ENCODE measurements at places on chromosomes 12 and 14.
A peak's percentile ranks its signal among the peaks of the same experiment; 100 is the strongest.

- DNase-seq: no peak
These were observed 188.3 kb upstream of the BCL2L14 start for GRCh38 chr12:11882301-11883019.

DNA sequence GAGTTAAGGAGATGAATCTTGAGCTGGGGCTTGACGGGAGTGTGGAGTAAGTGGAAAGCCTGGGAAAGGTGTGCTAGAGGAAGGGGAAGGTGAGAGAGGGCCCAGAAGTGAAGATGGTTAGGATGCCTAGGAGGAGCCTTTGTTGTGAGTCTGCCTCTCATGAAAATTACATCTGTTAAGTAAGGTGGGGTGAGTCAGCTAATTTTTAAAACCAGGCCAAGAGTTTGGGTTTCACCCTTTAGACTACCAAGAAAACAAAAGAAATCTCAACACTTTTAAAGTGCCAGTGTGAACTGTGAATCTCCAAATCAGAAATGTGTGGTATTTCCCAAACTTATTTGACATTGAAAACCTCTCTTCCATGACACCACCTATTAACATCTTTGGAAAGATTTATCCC is 185.2 kb downstream of the CRADD start:
- no peak for DNase-seq

GRCh38 chr14:104034976-104035699 is 50.4 kb upstream of the ASPG start:
- DNase-seq: no peak

DNA sequence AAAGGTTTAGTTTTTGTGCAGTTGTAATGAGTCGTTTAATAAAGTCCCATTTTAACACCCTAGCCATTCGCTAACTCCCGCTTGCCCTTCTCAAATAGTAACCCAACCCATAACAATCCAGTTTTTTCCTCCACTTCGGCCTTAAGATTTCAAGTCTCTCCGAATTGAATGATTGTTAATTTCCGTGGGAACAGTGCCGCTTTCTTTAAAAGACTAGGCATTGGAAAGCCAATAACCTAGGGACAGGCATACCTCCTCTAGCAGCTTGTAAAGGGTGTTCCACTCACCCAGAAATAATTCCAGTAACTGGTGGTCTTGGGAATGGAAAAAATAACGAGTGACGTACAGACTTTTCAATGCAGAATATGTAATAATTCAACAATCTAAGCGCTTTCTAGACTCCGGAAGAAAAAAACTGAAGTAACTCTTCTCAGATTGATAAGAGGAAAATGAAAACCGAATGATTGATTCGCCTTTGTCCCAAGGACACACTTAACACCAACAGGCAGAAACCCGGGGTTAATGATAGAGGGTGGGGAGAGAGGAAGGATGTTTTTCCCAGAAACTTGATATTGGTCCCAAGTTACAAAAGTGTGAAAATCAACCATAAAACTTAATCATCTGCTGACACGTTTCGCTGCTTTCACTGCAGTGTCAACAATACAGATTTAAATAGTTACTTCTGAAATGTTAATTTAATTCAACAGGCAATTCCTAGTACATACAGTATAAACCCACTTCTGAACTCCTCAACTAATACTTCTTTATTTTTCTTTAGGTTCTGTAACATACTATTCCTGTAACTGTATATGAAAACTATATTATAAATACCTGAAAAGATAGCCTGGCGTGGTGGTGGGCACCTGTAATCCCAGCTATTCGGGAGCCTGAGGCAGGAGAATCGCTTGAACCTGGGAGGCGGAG is 1.0 kb upstream of the SINHCAF start:
- DNase-seq: no peak

GRCh38 chr12:120583478-120584030 is 2.4 kb upstream of the POP5 start:
- DNase-seq: peak; percentile 16

GRCh38 chr14:103749860-103750259 is 34.2 kb downstream of the ZFYVE21 start:
- no peak for DNase-seq

- no peak for DNase-seq
These were observed 202.6 kb downstream of the TMX1 start for GRCh38 chr14:51442513-51443175.

- DNase-seq: no peak
These were observed 194.1 kb downstream of the TMTC3 start for GRCh38 chr12:88336076-88336739.

- DNase-seq: no peak
These were observed 55.7 kb upstream of the FRMD6 start for GRCh38 chr14:51595881-51596455.

DNA sequence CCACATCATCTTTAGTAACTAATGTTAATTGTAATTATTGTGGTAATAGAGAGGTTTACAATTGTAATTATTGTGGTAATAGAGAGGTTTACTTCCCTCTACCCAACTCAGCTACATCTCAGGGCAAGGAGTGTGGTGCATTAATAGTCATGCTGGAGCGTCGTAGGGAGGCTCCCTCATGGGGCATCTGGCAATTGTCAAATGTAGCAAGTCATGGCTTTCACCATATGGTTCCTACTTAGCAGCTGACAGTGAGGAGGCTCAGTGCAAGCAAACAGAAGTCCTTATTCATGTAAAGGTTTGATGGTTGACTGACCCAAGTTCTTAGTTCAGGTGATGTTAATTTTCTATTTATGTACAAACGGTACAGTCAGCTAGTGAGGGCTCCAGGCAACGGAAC is 1012.0 kb downstream of the FLRT2 start:
- no peak for DNase-seq

GRCh38 chr12:131380965-131381705 is 329.8 kb upstream of the SFSWAP start:
- DNase-seq: no peak

GRCh38 chr14:80109055-80109454 is 102.2 kb downstream of the DIO2 start:
- DNase-seq: no peak

- DNase-seq: no peak
These were observed 51.6 kb upstream of the RIC8B start for GRCh38 chr12:106722837-106723236.

GRCh38 chr14:70713511-70713916 is 71.8 kb downstream of the TTC9 start:
- no peak for DNase-seq

DNA sequence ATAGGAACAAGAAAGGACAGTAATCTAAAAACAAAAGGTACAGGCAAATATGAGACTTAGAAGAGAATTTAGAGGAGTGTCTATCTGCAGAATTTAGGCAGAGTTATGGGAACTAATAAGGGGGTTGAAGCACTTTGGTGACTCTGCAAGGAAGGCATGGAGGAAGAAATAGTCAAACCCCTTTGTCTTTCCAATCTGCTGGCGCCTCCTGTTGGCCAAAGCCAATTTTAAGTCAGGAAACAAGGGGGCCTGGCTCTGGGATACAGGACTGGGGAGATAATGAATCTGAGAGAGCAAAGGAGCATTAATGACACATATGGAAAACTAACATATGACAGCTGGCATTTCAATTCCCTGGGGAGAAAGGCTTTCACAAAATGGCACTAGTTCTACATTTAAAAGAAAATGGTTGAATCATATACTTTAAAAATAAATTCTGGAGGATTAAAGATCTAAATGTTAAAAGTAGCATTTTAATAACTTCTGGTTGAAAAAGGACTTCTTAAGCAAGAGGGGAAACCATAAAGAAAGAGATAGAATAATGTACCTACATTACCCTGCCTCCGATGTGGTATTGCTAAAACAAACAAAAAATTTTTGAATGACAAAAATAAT is 48.5 kb upstream of the CSRP2 start:
- DNase-seq: no peak

GRCh38 chr12:115740586-115741155 is 536.8 kb downstream of the MED13L start:
- no peak for DNase-seq

DNA sequence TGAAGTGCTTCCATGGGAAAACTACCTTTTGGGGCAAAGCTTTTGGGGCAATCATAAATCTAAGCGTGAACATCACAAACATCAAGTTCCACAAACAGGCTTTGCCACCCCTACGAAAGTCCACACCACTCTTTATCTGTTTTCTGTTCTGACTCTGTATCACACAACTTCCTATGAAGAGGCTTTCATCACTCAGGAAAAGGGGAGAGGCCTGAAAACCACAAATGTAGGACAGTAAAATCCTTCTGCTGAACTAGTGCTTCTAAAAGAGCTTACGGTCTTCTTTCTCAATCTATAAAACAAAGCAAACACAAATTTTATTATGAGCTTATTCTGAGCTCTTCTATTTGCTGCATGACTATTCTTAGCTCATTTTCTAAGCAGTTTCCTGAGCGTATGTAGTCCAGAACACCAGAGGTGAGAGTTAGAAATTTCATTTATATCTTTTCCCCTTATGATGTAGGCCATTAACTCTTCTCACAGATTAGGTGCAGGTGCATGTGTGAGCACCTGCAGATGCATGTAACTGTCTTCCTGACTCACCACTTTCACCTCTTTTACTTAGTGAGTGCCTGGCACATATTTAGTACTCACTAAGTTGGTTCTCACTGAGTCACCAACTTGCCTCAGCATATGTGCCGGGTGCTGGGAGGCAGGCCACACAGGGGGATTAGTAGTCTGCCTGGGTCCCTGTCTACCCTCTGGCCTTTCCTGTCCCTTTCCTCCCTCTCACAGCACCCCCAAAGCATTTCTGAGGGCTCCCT is 32.9 kb upstream of the SYCP3 start:
- no peak for DNase-seq

GRCh38 chr14:25396128-25396527 is 346.2 kb upstream of the STXBP6 start:
- no peak for DNase-seq

DNA sequence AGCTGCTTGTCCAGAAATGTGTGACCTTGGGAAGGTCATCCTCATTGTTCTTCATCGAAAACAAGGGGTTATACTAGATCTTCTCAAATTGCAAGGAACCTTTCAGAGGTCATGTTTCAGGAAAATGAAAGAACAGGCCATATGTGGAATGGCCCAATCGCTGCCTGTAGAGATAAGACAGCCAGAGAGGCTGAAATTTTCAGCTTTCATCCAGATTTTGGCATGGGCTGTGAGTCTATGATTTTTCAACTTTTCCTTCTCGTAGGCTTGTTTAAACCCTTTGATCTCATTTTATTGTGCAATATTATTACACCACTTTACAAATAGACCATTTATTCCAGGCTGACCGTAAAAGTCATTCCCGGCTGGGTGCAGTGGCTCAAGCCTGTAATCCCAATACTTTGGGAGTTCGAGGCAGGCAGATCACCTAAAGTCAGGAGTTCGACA is 17.1 kb upstream of the ATXN2 start:
- no peak for DNase-seq

DNA sequence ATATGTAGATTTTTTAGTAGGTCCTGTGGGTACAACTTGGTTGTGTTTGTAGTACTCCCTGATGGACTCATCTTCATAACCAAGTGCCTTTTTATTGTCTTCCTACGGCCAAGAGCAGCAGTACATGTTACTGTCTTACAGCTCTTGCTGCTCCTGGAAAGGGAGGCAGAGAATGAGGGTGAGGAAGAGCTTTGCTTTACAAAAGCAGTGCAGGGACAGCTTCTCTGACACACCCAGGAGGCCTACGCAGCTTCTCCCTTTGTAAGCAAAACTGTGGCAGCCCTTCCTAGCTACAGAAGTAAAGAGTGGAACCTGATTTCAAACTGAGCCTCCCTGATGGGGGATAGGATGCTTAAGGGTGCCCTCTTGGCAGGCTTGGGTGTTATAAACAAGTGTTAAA is 18.6 kb downstream of the MYRFL start:
- DNase-seq: no peak

GRCh38 chr12:11798006-11798708 is 148.7 kb downstream of the ETV6 start:
- DNase-seq: no peak

DNA sequence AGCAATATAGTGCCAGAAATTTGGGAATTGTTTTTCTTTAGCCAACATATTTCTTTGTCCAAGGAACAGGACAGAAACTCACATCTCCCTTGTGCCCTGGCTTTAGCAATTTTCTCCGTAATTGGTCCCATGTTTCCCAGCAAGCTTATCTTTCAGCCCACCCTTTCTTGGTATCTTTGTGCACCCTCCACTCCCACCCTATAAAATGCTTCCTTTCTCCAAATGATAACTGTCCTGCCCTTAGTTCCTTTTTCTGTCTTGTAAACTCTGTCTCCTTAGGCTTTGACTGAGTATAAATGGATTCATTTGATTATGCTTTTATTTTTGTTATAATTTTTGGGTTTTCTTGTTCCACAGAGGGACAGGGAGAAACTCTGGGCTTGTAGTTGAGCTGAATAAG is 442.8 kb downstream of the ATP23 start:
- no peak for DNase-seq

- DNase-seq: no peak
These were observed 43.2 kb upstream of the PNMA1 start for GRCh38 chr14:73757381-73757780.

- no peak for DNase-seq
These were observed 13.1 kb upstream of the ITGA5 start for GRCh38 chr12:54431911-54432814.

- DNase-seq: no peak
These were observed 172.6 kb downstream of the RASSF9 start for GRCh38 chr12:85663631-85664030.

- no peak for DNase-seq
These were observed 232.1 kb downstream of the NAV3 start for GRCh38 chr12:78062786-78063185.

GRCh38 chr12:70643939-70644338 is 6.7 kb upstream of the PTPRB start:
- no peak for DNase-seq

GRCh38 chr12:57175428-57176138 is 28.2 kb upstream of the LRP1-AS start:
- DNase-seq: peak; percentile 75

- DNase-seq: no peak
These were observed 562 bp downstream of the EAPP start for GRCh38 chr14:34538871-34539406.

DNA sequence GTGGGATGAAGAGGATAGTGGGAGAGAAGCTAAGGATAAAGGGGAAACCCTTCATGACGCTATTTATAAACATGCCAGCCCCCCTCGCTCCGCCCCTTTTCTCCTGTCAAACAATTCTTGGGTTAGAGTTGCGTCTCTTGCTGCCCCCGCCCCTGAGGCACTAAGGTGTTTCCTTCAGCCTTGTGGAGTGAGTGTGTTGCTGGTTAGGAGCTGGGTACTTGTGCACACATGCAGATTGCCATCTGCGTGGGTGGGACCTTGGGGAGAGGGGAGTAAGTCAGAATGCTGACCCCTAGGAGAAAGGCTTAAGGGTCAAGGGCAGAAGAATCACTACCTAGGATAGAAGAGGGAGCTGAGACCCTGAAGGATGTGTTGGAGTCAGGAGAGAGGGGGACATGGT is 5.4 kb downstream of the FOXJ2 start:
- DNase-seq: no peak

DNA sequence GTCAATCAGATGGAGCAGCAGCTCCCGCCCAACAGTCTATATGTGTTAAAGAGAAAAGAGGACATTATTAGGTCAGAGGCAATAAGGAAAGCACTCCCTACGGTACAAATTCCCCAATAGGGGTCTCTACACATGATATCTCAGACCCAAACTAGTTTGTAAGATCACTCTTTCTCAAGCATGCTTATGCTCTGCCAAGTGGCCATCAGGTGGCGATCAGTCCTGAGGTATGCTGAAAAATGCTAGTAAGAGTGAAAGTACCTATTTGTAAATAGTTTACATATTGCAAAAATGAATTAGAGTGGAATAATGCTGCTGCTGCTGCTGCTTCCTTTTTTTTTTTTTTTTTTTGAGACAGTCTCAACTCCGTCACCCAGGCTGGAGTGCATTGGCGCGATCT is 61.0 kb downstream of the CPM start:
- DNase-seq: no peak

- no peak for DNase-seq
These were observed 30.1 kb upstream of the PWP1 start for GRCh38 chr12:107655281-107656065.

Data from NCI-H187 treated with DMSO at 0.1 percent for 48 hours (cell line).